ENCODE measurements at places on chromosomes 1 and 21. TPM values are rescaled to one million over a fixed set of nuclear protein-coding genes. Genes with fewer than 3 reads are reported as not detected.

Gene TSEN15
- 46.6 TPM for total RNA-seq

Gene CYP4A11
- 0.69 TPM for total RNA-seq

Gene DMBX1
- 0.33 TPM for total RNA-seq

Gene CCDC18
- 9.4 TPM for total RNA-seq

Gene RGSL1
- under 0.01 TPM for total RNA-seq

Gene ALX3
- 1.8 TPM for total RNA-seq

Gene TMEM82
- total RNA-seq, result not detected

GRCh38 chr1:162905174-162906158 is 44.5 kb upstream of the CCDC190 start:
- no peak overlapping the region for H3K4me3 ChIP-seq
- H3K4me1 ChIP-seq, result no peaks in the 10 kb centered on the region
- DNase-seq, result no peak
- H3K36me3 ChIP-seq, result no peaks in the 10 kb centered on the region
- no peaks in the 10 kb centered on the region for H3K27me3 ChIP-seq

GRCh38 chr1:202619505-202619904 is 90.7 kb downstream of the SYT2 start:
- no peak overlapping the region for H3K4me3 ChIP-seq
- peaks cover 48% of the 10 kb centered on the region for H3K4me1 ChIP-seq
- no peak for DNase-seq
- no peaks in the 10 kb centered on the region for H3K36me3 ChIP-seq

DNA sequence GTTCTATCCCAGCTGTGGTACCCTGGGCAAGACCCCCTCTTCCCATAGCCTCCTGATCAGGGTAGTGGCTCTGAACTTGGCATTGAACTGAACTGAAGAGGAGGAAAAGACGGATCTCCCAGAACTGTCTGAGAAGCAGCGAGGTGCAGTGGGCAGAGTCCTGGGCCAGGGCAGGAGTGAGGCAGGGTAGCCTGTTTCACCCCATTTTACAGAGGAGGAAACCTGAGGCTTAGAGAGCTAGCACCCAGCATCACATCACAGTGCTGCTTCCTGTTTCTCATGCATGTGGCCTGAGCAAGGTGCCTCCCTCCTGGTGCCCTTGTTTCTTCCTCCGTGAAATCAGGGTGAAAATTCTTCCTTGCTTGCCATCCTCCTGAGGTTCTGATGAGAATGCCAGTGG is 17.1 kb downstream of the ZNF362 start:
- H3K36me3 ChIP-seq, result peaks cover 66% of the 10 kb centered on the region
- DNase-seq, result no peak
- no peak overlapping the region for H3K4me3 ChIP-seq
- no peaks in the 10 kb centered on the region for H3K27me3 ChIP-seq

DNA sequence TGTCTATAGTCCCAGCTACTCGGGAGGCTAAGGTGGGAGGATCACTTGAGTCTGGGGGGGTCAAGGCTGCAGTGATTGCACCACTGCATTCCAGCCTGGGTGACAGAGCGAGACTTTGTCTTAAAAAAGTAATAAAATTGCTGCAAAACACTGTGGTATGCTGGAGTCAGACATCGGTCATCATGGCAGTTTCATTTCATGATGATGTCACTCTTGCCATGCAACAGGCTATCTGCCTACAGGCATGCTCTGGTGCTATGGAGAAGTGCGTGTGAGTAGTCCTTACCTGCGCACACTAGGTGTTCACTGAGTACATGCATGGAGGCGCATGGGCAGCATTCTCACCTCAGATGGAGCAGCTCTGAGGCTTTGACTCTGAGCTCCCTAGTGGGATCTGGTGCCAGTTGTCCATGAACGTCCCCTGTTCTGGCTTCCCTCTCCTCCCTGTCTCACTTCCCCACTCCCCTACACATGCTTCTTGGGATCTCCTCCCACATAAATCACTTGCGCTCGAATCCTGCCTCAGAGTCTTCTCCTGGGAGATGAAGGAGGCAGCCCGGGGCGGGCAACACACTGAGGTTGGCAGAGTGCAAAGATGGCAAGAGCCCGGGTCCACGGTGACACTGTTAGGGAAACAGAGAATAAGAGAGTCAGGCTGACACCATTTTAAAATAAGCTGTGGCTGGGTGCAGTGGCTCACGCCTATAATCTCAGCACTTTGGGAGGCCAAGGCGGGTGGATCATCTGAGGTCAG is 10.4 kb upstream of the CELA3B start:
- no peak for DNase-seq
- no peaks in the 10 kb centered on the region for H3K36me3 ChIP-seq
- peaks cover 3% of the 10 kb centered on the region for H3K4me1 ChIP-seq
- H3K4me3 ChIP-seq, result no peak overlapping the region
- no peaks in the 10 kb centered on the region for H3K27me3 ChIP-seq
- no peak overlapping the region for H3K27ac ChIP-seq

DNA sequence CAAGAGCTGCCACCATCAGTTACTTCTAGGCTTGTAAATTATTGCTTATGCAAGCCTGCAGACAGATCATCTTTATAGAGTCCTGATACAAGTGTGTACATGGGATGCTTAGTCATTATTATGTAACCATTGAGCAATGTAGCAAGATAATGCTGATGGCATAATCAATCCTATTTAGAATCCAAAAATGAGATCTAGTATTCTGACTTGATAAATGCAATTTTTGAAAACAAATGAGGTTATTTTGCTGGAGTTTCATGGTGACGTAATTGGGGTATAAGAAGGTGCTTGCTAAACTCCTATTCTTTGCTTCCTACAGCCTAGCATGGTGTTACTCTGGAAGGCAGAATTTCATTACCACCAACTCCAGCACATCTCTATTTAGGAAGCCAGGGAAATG is 801.7 kb upstream of the PRMT6 start:
- H3K27me3 ChIP-seq, result no peaks in the 10 kb centered on the region
- no peak overlapping the region for H3K27ac ChIP-seq
- H3K4me3 ChIP-seq, result no peak overlapping the region
- no peaks in the 10 kb centered on the region for H3K36me3 ChIP-seq
- no peaks in the 10 kb centered on the region for H3K4me1 ChIP-seq

- no peaks in the 10 kb centered on the region for H3K36me3 ChIP-seq
- no peak overlapping the region for H3K27ac ChIP-seq
- H3K4me1 ChIP-seq, result peaks cover 9% of the 10 kb centered on the region
- no peaks in the 10 kb centered on the region for H3K27me3 ChIP-seq
Observed at GRCh38 chr1:30511991-30512913, 211.1 kb downstream of the MATN1 start.

GRCh38 chr1:216805233-216805632 is 82.0 kb upstream of the ESRRG start:
- H3K4me3 ChIP-seq, result no peak overlapping the region
- no peaks in the 10 kb centered on the region for H3K27me3 ChIP-seq
- peak; percentile 23 for DNase-seq
- H3K4me1 ChIP-seq, result no peaks in the 10 kb centered on the region

- DNase-seq, result peak; percentile 53
- H3K27me3 ChIP-seq, result no peaks in the 10 kb centered on the region
- no peak overlapping the region for H3K4me3 ChIP-seq
Observed at GRCh38 chr1:198775606-198776005, 136.8 kb downstream of the PTPRC start.

GRCh38 chr1:30695439-30695841 is 27.9 kb downstream of the MATN1 start:
- no peaks in the 10 kb centered on the region for H3K36me3 ChIP-seq
- H3K27me3 ChIP-seq, result no peaks in the 10 kb centered on the region
- H3K4me3 ChIP-seq, result no peak overlapping the region
- peaks cover 18% of the 10 kb centered on the region for H3K4me1 ChIP-seq
- H3K27ac ChIP-seq, result no peak overlapping the region

DNA sequence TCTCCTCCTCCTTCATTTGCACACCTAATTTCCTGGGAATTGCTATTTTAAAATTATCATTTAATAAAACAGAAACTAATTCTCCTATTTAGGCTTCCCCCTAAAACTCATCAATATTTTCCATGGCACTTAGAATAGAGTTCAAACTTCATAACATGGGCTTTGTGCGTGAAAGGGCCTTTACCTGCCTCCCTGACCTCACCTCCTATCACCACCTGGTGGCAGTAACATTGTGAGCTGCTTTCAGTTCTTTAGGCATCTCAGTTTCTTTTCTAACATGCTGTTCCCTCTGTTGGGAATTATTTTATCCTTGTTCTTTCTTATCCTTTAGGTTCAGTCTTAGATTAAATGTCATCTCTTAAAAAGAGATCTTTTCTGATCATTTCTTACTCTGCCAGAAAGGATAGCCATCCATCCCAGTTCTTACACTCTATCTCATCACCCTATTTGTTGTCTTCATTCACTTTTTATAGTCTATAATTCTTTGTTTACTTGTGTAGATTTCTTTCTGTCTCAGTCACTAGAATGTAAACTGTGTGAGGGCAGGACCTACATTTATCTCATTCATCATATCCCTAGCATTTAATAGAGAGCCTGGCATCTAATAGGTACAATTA is 133.8 kb upstream of the KIAA1614 start:
- H3K4me3 ChIP-seq, result no peak overlapping the region
- H3K36me3 ChIP-seq, result no peaks in the 10 kb centered on the region
- no peaks in the 10 kb centered on the region for H3K4me1 ChIP-seq

DNA sequence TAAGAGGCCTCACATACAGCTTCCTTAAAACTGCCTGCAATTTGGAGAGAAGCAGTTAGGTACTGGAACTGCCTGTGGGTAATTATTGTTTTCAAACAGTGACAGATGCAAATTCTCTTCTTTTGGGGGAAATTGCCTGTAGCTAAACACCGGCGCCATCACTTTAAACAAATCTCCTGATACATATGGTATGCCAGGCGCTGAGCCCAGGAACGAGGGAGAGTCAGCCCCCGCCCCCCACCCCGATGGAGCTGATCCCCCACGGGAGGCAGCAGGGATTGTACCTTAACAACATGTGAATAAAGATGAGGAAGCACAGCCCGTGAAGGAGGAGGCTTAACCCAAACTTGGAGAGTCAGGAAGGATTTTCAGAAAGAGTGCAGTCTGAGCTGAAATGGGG is 7.1 kb downstream of the TMEM51 start:
- no peak overlapping the region for H3K4me3 ChIP-seq
- peaks cover 10% of the 10 kb centered on the region for H3K4me1 ChIP-seq
- no peaks in the 10 kb centered on the region for H3K36me3 ChIP-seq
- H3K27me3 ChIP-seq, result no peaks in the 10 kb centered on the region
- H3K27ac ChIP-seq, result no peak overlapping the region

DNA sequence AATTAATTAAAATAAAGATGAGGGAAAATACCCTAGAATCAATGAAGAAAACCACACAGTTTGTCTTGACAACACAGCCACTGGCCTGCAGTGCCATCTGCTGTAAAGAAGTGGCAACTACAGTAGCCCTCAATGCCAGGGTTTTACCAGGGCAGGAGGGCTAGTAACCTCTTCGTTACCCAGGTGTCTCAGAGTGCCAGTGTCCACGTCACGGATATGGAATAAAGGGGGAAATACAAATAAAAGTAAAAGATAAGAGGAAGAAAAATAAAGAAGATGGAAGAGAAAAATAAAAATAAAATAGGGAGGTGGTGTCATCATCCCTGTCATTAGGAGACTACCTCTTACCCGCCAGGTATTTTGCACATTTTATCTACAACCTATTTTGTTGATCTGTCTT is 14.2 kb upstream of the SLC44A3 start:
- peak overlapping the region; percentile 72 for H3K27ac ChIP-seq
- H3K27me3 ChIP-seq, result no peaks in the 10 kb centered on the region
- peaks cover 26% of the 10 kb centered on the region for H3K4me1 ChIP-seq
- H3K4me3 ChIP-seq, result peak overlapping the region; percentile 17
- no peaks in the 10 kb centered on the region for H3K36me3 ChIP-seq

DNA sequence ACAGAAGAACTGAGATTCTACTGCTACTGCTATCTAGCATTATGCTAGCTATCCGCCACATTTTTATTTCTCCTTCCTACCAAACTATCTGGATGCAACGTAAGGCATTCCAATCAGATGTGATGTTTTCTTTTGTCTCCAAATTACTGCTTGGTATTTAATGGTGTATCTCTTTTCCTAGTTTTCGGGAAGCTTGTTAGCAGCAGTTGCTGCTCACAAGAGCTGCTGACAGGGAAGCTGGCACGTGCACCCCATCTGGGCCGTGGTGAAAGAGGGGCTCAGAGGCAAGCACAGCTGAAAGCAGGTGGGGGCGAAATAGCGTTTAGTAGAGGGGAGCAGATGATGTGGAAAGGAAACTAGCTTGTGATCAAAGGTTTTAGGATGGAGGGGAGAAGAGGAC is 57.3 kb downstream of the JAK1 start:
- peaks cover 5% of the 10 kb centered on the region for H3K4me1 ChIP-seq
- H3K27ac ChIP-seq, result no peak overlapping the region
- no peak for DNase-seq
- H3K36me3 ChIP-seq, result no peaks in the 10 kb centered on the region
- H3K4me3 ChIP-seq, result no peak overlapping the region

DNA sequence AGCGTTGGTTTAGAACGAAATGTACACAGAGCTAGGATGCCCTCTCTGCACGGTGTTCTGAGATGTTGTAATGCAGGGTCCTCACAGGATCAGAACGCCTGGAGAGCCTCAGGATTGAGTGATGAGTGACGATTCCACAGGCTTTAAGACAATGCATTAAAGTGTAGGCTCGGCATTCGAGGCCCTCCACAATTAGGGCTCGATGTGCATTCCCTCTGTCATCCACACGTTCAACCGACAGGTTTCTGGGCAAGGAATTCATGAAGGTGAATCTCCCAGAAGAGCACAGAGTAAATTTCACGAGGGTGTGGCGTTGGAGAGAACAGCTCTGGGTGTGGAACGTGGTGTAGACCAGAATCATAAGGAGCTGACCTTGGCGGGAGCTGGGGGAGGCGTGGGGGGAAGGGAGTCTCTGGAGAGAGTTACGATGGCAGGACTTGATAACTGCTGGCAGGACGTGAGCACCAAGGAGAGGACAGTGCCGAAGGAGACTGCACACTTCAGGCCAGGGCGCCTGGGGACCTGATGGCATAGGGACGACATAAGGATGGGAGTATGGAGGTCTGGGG is 51.0 kb upstream of the EFHD2 start:
- H3K4me3 ChIP-seq, result no peak overlapping the region
- H3K36me3 ChIP-seq, result peaks cover 2% of the 10 kb centered on the region
- H3K4me1 ChIP-seq, result peaks cover 4% of the 10 kb centered on the region
- DNase-seq, result no peak

DNA sequence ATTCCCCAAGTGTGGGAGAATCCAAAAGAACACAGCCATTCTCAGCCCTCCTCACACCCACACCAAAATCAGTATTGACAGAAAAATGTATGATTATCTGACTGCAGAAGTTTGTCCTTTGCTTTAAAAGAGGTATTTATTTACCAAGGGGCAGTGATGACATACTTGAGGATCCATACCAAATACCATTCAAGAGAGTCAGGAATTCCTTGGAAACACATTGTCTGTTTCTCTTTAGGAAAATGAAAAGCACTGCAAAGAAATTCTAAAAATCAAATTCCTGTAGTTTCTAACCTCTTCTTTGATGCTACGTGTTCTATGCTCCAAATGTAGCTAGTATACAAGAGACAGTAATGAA is 509.6 kb upstream of the CXADR start:
- no peak for DNase-seq
- no peaks in the 10 kb centered on the region for H3K4me1 ChIP-seq
- H3K36me3 ChIP-seq, result no peaks in the 10 kb centered on the region
- no peaks in the 10 kb centered on the region for H3K27me3 ChIP-seq
- H3K27ac ChIP-seq, result peak overlapping the region; percentile 54
